PC-3 (cell line): ENCODE measurements at places on chromosomes 5 and 9.

- no peak for DNase-seq
Observed at GRCh38 chr9:93464395-93464794, 11.0 kb upstream of the FAM120AOS start.

DNA sequence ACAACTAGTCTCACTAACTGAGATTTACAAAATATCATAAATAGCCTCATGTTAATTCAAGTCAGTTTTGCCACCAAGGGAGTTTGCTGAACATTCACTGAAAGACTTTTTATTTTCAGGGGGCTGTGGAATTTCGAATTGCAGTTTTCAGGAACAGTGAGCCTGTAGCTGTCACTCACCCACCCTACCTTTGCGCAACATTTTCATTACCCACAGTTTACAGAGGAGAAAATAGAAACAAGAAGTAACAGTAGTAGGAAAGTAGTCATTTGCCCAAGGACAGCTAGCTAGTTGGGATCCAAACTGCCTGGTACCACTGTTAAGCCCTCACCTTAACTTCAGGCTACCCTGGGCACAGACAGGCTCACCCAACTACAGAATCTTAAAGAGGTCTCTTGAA lies 154.1 kb downstream of the ADAMTS12 start:
- DNase-seq, result no peak

DNA sequence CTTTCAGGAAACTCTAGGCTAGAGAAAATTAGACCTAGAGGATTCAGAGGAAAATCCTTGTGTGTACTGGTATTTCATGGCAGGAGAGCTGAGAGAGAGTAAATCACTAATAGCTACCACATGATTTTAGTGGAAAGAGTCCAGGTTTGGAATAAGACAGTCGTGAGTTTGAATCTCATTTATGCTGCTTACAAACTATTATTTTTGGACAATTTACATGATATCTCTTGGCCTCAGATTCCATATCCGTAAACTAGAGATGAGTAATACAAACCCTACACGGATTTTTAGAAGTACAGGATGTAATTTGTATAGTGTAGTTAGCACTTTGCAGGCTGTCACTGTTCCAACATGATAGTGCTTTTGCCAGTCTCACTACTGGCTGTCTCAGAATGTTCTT lies 2.7 kb downstream of the IL31RA start:
- peak; percentile 7 for DNase-seq

GRCh38 chr9:105299190-105299854 lies 54.9 kb downstream of the SLC44A1 start:
- DNase-seq, result peak; percentile 80

GRCh38 chr5:158824241-158824882 lies 275.4 kb downstream of the EBF1 start:
- no peak for DNase-seq

GRCh38 chr5:158888206-158888605 lies 211.5 kb downstream of the EBF1 start:
- no peak for DNase-seq

DNA sequence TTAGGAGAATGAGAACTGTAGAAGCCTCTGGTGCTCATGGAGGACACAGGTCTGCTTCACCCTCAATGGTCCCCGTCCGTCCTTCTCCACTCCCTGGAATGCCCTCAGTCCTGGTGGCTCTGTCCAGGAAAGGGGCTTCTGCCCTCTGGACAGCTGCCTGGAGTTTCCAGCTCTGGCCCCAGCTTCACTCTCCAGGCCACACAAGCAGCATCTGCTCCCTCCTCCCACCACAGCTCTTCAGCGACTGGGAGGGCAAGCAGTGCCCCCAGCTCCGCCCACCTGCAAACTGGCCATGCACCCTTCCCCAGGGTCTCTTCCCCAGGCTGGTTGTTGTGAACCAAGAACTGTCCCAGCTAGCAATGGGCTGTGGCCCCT lies 4.7 kb downstream of the SARDH start:
- no peak for DNase-seq

DNA sequence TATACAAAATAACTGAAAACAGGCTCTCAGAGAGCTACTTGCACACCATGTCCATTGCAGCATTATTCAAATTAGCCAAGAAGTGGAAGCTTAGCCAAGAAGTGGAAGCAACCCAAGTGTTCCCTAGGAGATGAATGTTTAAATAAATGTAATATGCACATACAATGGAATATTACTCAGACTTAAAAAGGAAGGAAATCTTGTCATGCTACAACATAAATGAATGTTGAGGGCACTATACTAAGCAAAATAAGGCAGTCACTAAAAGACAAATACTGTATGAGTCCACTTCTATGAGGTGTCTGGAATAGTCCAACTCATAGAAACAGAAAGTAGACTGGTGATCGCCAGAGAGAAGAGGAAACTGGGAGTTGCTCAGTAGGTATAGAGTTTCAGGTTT lies 438.1 kb downstream of the MAT2B start:
- no peak for DNase-seq

DNA sequence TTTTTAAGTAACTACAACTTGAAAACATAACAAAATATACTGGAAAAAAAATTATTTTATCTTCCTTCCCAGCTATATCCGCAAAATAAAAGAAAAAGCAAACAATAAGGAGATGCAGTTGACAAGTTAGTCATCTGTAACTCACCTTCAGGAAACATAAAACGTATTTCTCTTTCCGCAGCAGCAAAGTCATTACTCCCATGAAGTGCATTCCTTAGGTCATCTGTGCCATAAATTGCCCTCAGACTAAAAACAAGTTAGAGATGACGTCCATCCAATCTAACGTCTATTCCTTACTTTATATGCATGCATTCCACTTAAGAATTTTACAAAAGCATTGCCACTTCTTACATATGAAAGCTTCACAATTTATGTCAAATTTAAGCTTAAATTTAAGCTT lies 10.9 kb downstream of the NME5 start:
- DNase-seq, result peak; percentile 65

DNA sequence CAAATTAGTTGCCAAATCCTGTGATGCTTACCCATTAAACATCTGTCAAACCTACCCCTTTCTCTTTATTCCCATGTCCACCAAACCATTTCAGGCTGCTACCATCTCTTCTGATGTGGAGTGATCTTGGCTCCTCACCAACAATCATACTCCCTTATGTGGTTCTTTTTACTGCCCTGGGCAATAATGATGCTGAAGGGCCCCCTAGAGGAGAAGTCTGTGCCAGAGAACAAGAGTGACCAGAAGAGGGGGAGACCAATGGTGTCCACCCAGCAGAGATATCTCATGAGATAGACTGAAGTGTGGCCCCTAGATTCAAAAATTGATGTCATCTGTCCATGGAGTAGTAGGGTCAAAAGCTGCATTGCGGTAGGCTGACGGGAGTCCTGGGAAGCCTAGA lies 10.9 kb downstream of the LRRC70 start:
- DNase-seq, result peak; percentile 40

- no peak for DNase-seq
Observed at GRCh38 chr5:68932830-68933434, 160.9 kb upstream of the SLC30A5 start.

GRCh38 chr5:126988021-126988569 lies 42.3 kb downstream of the MARCHF3 start:
- no peak for DNase-seq

DNA sequence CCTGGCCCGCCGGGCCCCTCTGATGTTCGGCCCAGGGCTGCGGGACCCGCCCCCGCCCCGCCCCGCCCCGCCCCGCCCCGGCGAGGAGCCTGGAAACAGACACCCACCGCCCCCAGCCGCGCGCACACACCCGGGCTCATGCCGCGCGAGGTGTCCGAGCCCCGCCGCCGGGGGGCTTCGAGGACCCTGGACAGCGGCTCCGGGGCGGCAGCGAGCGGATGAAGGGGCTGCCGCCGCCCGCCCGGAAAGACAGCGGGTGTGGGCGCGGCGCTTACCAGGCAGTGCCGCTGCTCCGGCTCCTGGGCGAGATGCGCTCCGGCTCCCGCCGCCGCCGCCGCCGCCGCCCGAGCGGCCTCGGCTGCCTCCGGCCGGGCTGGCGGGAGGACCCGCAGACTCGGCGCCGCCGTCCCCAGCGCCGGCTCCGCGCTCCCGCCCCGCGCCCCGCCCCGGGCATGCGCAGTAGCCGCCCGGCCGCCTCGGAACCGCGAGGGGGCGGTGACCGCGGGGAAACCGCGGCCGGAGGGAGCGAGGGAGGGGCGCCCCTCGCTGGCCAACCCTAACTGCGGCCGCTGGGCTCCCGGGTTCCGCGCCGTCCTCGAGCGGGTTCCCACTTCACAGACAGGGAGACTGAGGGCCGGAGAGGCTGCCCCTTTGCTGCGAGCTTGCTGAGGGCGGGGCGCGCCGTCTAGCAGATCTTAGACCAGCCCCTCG lies at the start of gene GPRIN1:
Gene GPRIN1, minus strand, starts transcription at position 433 of the 711 bp plus-strand sequence. CDS start 10,322 bp downstream, outside the sequence.
- peak; percentile 68 for DNase-seq

DNA sequence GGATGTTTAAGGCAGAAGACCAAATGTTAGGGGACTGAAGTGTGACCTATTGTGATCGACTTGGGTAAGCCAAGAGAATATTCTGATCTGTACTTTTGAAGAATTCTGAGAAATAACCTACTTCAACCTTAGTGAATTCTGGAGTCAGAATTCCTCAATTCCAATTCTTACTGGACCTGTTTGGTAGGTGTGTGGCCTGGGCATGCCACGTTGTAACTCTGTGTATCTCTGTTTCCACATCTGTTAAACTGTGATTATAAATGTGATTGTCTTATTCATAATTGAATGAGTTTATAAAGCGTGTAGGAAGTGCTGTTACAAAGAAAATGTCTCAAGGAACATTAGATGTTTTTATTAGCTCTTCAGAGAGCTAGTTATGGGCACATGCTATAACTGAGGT lies 64.5 kb downstream of the TUSC1 start:
- no peak for DNase-seq

- no peak for DNase-seq
Observed at GRCh38 chr5:125377141-125377540, 630.7 kb upstream of the ZNF608 start.

DNA sequence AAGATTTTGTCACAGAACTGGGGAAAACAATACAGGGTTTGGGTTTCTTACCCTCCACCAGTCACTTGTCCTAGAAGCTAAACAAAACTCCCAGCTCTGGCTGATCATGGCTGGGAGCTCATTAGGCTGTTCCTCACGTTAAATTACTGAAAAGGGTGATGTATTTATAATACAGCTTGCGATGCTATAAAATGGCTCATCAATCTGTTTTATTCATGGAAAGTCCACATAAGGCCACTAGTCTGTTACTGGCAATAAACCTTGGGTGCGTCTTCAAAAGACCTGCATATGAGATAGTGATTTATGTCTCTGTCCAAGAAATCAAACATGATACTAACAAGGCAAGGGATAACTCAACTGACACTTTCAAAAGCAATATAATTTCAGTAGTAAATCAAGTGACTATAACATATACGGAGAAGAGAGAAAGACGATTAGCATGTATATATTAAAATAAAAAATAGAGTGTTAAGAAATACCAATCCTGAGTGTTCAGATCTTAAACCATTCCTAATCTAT lies 219.0 kb downstream of the BNC2 start:
- no peak for DNase-seq

GRCh38 chr5:131548176-131548575 lies 86.9 kb downstream of the RAPGEF6 start:
- no peak for DNase-seq

DNA sequence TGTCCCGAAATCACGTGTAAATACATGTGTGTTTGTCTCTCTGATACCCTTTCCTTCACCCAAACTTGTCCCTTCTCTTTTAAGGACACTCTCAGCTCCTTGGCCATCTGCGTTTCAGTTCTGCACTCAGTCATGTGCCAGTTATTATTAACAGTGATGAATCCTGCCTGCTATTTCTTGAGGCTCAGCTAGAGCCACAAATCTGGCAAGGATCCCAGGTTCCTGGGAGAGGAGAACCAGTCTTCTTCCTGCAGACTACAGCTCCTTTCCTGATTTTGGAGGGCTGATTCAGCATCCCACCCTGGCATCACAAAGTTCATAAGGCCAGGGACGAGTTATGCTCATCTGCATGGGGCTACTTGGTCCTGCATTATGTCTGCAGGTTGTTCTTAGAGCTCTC lies 5.6 kb downstream of the MAMDC2 start:
- DNase-seq, result peak; percentile 55

DNA sequence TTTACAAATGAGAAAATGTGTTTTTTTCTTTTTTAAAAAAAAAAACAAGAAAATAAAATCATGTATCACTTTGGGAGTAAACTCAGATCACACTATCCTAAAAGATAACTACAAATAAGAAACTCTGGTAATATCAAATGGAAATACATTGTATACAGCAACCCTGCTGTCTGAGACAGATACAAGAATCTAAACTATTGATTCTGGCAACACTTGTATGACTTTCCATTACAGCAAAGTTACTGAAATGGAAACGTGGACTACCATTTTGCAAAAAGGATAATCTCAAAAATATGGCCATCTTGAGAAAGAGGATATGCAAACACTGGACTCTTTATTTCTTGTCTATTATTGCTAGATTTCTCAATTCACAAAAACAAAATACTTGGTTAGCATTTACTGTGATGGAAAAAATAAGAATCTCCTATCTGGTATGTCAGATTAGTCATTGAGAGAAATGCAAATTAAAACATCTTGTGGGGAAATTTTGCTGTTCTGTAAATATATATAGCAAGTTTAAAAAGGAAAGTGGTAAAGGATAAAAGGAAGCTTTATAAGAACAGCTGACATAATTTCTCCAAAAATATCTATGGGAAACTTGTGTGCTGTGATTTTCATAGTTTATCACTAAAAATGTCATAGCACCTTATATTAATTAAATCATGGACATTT lies 112.9 kb upstream of the FER start:
- no peak for DNase-seq

DNA sequence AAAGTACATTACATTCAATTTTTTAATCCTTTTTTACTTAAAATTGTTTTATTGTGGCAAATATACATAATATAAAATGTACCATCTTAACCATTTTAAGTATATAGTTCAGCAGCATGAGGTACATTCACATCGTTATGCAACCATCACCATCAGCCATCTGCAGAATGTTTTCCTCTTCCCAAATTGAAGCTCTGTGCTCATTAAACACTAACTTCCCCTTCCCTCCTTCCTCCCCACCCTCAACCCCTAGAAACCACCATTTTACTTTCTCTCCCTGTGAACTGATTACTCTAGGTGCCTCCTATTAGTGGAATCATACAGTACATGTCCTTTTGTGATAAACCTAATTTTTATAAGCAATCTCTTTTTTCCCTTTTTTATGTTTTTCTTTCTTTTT lies 15.6 kb downstream of the TEX53 start:
- no peak for DNase-seq

DNA sequence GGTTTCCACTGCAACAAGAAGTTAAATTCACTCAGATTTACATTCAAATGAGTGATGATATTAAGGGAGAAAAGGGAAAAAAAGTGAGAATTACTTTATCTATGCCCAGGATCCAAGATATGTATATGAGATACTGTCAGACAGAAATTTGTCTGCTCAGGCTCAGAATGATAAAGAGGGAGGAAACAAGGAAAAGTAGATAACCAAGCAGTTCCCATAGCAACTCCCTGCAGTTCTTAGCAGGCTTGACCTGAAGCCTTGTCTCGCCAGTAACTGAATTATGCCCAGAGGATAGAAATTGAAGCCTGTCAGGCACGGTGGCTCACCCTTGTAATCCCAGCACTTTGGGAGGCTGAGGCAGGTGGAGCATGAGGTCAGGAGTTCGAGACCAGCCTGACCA lies 304.4 kb downstream of the TLE1 start:
- DNase-seq, result no peak

GRCh38 chr5:60604771-60605170 lies 95.2 kb downstream of the DEPDC1B start:
- DNase-seq, result no peak

GRCh38 chr9:93319301-93319991 lies 132.0 kb upstream of the FAM120A start:
- no peak for DNase-seq

- no peak for DNase-seq
Observed at GRCh38 chr5:61802456-61802855, 470.4 kb downstream of the ZSWIM6 start.
